ENCODE measurements at places on chromosomes 12 and 14.

DNA sequence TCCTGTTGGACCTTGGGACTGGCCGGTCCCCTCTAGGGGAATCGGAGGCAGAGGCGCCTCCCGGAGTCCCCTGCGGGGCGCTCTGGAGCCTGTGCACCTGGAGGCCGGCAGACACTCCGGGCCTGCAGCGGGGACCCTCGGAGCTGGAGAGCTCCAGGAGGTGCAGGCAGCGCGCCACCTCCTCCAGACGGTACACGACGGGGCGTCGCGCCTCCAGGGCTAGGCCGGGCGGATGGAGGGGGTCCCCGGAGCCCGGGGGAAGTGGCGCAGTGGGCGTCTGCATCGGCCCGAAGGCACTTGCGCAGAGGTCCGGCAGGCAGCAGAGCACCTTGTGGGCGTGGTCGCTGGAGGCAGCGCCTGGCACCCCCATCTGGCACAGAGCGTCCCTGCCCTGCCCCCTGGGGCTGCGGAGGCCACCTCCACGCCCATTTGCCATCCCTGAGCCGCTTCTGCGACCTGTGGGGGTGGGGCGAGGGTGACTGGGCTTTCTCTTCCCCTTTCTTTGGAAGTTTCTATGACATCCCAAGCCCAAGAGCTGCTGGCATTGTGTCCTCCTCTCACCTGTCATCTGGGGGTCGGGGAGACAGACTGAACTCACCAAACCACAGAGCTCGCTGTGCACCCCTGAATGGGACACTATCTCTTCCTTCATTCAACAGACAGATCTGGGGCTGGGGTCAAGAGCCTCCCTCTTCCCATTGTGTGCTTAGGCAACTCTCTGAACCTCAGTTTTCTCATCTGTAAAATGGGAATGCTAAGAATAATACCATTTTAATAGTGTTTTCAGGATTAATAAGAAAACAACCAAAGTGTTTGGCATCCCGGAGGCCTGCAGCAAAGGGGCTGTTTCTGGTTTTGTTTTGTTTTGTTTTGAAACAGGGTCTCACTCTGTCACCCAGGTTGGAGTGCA lies 37.5 kb upstream of the CORO1C start:
- no peak for DNase-seq

DNA sequence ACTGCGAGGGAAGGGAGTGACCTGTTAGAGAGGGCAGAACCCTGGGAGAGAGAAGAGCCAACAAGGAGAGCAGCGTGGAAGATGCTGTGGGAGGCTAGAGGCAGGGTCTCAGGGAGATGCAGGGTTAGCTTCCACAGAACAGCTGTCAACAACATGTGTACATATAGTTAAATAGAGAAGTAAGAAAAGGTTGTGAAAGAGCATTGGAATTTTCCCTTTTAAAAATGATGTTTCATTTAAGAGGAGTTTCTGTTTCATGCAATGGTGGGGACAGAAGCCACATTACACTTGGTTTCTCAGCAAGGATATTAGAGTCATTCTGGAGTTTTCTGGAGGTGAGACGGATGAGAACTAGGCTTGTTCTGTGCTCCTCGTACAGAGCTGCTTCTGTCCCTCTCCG lies 23.8 kb upstream of the TBC1D30 start:
- no peak for DNase-seq

- DNase-seq, result no peak
These were observed 69.5 kb upstream of the DIO3 start for GRCh38 chr14:101491841-101492240.

GRCh38 chr12:67790660-67791059 lies 142.1 kb downstream of the DYRK2 start:
- DNase-seq, result no peak

DNA sequence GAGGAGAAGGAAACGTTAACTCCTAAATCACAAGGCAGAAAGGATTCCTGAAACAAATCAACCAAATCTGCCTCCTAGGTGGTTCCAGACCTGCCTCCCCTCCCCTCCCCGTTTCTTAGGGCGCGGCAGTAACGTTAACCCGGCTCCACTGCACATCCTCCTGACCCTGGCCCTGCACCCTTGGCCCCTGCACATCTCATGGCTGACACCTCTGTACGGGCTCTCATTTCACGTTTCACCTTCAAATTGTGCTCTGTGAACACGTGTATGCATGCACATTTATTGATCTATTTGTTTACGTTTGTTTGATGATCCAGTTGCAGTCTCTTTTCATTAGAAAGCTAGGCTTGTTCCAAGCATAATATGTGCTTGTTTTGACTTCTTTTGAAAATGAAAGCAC lies 358.1 kb downstream of the ADGRD1 start:
- DNase-seq, result no peak

DNA sequence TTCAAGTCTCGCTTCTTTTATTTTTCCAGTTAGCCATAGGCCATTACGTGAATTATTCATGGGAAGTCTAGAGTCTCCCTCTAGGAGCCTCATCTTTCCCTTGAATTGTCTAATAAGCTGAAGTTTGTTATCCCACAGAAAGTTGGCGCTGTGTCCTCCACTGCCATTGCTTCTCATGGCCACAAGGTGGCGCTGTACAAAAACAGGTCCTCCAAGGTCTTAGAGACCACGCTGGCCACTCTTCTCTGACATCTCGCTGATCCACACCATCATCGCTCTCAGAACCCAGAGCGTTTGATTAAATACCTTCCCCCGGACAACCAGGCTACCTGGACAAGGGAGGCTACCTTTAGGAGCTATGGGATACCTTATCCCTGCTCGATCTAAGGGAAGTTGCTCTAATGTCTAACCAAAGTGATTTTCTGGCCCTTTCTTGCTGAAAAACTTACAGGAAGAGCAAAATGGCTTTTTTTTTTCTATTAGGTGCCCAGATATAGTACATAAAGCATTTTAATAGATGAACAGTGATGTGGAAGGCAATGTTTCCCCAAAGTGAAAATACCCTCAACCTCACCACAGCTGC lies 110.0 kb downstream of the CCDC60 start:
- peak; percentile 0 for DNase-seq

All from hypothalamus (tissue), 51 donors.